ENCODE measurements at places on chromosomes 5 and 9.

DNA sequence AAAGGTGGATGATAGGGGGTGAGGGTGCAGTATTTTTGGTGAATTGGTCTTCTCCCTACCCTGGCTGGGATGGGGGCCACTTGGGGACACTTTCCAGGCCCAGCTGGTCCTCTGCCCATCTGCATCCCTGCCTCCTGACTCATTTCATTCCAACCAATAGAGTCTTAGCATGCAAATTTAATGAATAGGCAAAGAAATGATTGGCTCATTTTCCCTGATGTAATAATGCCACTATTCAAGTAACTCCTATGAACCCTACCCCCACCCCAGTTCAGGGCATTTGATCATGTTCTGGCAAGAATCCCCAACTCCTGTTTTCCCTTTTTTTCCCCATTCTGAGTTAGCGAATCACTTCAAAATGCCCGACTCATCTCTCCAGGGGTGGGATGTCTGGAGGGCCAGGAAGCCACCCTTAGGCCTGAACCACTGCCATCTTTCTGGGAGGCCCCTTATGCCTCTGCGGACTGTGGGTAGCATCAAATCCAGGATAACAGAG lies 56.7 kb downstream of the PCDH1 start:
- DNase-seq, result no peak

DNA sequence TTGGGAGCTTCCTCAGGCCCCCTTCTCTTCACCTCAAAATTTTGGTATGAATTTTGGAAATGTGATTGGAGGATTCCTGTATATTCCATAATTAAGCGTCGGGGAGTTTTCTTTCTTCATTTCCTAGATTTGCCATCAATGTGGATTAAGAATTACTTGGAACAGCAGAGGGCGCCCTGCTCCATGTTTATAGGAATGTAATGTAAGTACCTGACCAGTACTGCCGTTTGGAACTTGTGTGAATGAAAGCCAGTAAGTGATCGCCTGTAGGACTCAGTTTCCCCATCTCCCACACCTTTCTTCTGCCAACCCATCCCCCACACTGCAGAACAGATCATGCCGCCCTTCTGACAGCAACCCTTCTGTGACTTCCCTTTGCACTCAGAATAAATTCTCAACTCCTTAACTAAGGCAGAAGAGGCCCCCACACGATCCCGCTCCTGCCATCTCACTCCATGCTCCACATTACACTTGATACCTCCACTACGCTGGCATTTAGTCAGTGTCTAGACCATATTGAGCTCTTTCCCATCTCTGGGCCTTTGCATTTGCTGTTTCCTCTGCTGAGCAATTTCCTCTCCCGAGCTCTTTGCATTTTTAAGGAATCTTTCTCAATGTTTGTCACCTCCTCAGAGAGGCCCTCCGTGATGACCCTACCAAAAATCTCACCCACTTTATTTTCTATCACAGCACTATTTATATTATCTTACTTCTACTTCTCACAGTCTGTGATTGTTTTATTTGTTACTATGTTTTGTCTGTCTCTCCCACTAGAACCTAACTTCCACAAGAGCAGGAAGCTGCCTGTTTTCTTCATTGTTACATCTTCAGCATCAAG lies 79.5 kb upstream of the HTR4 start:
- no peak for DNase-seq

GRCh38 chr5:67999391-67999790 lies 216.2 kb upstream of the PIK3R1 start:
- no peak for DNase-seq

DNA sequence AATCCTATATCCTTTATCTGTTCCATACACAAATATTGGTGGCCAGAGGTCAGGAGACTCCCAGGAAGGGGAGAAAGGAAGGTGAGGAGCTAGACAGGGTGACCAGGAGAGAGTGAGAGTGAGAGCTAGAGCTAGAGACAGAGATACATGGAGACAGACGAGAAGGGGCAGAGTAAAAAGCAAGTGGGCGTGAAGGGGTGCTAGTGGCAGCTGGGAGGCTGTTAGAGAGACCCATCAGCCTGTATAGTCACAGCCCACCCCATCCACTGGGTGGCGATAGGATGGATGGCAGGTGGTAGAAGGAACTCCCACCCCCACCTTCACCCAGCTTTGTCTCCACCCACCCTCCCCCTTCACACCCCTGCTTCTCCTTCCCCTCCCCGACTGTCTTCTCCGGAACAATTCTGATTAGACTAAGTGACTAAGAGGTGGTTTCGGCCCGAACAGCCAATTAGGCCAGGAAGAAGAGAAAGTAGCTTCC lies 32.8 kb downstream of the PCDH1 start:
- DNase-seq, result no peak

GRCh38 chr9:94995048-94995693 lies 268.7 kb downstream of the AOPEP start:
- DNase-seq, result no peak

DNA sequence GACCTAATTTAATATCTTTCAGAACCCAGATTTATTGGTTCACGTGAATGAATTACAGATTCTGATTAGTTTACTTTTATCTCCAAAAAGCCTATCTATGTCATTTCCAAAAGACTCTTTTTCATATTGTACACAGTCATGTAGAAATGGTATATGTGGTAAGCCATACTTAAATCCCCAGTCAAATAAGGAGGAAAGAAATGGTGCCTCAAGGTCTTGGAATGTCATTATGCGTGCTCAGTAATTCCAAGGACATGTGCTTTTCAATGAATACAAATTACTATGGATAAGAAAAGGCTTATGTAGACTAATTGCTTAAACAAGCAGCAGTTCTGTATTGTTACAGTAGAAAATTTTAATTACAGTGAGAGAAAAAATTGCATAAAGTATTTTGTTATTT lies 64.1 kb upstream of the TYRP1 start:
- DNase-seq, result no peak

DNA sequence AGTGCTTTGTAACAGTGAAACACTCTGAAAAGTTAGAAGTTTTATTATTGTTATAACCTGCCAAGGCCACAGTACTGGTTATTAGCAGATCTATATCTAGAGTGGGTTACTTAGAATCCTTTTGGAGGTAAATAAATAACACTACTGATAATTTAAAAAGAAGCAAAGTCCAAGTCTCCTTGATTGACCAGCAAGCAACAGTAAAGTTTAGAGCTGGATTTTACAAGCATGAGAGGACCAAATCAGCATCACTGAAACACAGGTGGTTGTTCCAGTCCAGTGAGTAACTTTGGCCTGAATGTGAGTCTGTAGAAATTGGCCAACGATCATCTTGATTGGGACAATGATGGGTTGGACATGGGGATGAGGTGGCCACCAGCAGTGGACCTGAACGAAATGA lies 77.2 kb upstream of the AGXT2 start:
- no peak for DNase-seq

- no peak for DNase-seq
Measured at GRCh38 chr5:53557386-53557785, 3.1 kb upstream of the NDUFS4 start.

- no peak for DNase-seq
Measured at GRCh38 chr9:128550226-128550625, 2.2 kb upstream of the SPTAN1 start.

DNA sequence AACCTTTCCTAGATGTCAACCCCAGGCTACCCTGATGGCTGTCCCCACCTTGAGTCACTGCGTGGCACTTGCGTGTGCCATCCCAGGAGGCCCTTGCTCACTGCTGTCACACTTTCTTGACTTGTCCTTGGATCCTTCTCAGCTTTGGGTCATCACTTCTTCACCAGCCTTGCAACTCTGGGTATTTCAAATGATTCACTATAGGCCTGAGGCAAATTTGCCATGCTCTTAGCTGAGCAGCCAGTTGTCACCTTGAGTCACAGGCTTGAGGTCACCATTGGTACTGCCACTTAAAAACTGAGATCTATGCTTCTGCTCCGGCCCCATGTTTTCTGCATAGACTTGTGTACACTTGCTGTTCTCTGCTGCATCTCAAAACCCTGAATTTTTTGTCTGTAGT lies 84.7 kb downstream of the BASP1 start:
- DNase-seq, result no peak

DNA sequence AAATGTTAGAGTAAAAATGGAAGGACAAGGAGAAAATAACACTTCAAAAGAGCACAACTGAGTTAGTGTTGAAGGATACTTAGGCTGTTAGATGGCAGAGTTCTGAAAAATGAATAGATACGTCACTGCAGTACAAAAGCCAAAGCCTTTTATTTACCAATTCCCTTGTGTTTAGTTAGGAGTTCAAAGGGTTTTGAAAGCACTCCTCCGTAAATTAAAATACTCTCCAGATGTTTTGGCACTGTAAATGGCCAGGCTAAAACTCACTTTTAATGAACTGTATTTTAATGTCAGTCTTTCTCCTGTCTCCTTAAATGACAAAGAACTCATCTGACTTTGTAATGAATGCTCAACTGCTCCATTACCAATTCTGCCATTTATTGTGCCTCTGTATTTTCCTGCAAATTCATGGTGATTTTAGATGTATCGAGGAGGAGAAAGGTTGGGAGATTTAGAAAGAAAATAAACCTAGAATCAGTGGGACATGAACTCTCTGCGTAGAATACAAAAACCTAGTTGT lies 1727.2 kb downstream of the MAT2B start:
- DNase-seq, result no peak

GRCh38 chr5:1832511-1833250 lies 31.5 kb downstream of the NDUFS6 start:
- no peak for DNase-seq

GRCh38 chr9:133960568-133961129 lies 31.5 kb downstream of the VAV2 start:
- DNase-seq, result no peak

DNA sequence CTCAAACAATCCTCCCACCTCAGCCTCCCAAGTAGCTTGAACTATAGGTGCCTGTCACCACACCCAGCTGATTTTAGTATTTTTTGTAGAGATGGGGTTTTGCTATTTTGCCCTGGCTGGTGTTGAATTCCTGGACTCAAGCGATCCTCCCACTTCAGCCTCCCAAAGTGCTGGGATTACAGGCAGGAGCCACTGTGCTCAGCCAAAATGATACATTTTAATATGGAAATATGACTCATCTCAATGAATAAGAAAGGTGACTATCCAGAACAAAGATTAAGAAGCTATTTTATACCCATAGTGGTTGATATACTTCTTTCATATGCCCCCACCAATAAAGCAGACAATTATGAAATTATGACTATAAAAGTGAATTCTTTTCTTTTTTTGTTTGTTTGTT lies 166.2 kb downstream of the NFIB start:
- DNase-seq, result no peak

- DNase-seq, result no peak
Measured at GRCh38 chr5:159203351-159203750, 6.0 kb downstream of the RNF145 start.

DNA sequence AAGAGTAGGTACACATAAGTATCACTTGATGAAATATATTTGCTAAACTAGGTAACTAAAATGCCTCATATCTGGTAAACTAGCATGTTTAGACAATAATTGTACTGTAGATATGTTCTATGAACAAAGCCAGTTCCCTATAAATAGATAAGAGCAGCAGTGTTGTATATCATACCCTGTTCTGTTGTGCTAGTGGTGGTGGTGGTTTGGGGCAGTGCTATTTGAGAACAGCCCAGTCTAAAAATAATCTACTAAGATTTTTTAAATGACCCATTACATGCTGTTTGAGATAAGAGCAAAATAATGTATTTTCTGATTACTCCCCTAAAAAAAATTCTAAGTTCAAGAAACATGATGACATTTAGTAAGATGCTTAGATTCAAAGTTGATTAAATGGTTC lies 829.2 kb upstream of the DMAC1 start:
- DNase-seq, result no peak

DNA sequence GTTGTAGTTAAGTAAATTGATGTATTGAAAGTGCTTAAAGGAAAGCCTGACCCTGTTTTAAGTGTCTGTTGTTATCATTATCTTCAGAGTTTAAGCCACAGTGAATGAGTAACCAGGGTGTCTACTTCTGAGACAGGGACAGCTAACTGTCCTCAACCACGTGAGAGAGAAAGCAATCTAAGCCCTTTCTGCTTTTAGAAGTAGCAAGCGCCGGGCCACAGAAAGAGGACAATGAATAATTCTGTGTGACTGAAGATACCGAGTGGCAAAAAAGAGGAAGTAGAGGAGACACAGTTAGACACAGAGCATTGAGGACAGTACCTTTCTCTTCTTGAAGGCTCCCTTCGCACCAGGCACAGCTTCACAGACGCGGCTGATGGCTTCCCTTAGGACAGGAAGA lies 86.3 kb downstream of the S1PR3 start:
- no peak for DNase-seq

DNA sequence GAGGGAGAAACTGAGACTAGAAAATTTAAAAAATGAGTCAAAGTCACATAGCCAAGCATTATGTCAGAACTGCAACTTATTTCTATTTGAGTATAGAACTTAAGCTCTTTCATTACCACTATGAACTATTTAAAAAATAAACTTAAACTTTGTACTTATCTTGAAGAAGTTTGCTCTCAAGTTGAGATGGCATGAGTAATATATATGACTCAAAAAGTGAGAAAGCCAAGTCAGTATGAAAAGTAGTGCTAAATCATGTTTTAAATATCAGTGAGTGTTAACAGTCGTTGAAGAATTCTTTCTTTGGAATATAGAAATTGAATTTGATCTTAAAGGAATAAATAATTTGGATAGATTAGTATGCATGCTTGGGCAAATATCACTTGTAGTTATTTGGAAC lies 36.3 kb upstream of the CDH10 start:
- DNase-seq, result no peak

DNA sequence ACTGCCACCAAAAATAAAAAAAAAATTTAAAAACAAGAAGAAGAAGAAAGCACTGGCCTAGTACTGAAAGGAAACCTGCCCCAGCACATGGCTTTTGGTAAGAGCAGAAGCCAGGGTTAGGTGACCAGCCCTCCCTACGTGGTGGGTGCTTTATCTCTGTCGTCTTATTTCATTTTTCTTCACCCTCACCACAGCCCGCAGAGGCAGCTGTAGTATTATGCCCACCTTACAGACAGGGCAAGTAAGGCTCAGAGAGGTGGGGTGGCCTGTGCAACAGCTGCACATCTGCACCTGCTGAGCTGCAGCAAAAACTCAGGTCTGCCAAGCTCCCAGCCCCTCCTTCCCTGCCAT lies 140.8 kb upstream of the LMX1B start:
- no peak for DNase-seq

DNA sequence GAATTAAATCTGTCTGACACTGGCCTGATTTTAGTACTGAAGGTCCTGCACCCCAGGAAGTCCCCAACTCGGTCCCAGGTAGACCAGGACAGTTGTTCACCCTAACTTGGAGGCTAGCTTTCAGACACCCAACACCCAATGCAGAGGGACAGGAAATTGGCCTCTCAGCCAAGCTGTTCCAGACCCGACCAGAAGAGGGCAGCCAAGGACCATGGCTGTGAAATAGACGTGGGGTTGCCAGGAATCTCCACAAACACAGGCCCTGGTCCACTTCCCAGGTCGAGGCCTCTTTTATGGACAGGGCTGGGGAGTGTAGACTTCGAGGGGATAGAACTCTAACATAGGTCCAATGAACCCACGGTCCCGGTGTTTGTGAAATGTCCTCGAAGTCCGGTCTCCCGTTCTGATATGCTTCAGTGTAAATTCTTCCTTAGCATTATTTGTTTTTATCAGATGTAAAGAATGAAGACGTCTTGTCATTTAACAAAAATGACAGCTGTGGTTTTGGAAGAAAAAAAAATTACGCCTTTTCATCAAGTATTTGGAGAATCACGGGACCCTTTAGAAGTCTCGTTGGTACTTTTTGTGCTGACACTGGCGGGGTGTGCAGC lies 260.3 kb upstream of the ADAMTS16 start:
- peak; percentile 61 for DNase-seq

GRCh38 chr9:76591256-76591950 lies 132.4 kb downstream of the GCNT1 start:
- DNase-seq, result no peak
